ENCODE measurements at places on chromosomes 4 and X.

GRCh38 chr4:6008092-6008551, 10.1 kb downstream of the C4orf50 start:
- DNase-seq, result no peak

DNA sequence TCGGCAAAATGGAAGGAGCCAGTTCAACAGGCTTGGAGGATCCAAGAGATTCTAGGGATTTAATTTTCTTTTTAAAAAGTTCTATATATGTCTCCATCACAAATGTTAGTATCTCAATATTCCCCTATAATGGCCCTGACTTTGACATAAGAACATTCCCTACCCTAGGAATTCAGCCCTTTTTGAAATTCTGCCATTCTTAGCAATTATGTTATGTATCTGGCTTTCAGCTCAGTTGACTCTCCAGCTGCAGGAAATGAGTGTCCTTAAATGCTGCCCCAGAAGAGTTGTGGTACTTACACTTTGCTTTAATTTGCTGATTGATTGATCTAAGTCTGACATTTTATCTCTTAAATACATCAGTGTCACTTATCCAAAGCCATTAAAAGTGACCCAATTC, 1454.3 kb downstream of the FSTL5 start:
- no peak for DNase-seq

DNA sequence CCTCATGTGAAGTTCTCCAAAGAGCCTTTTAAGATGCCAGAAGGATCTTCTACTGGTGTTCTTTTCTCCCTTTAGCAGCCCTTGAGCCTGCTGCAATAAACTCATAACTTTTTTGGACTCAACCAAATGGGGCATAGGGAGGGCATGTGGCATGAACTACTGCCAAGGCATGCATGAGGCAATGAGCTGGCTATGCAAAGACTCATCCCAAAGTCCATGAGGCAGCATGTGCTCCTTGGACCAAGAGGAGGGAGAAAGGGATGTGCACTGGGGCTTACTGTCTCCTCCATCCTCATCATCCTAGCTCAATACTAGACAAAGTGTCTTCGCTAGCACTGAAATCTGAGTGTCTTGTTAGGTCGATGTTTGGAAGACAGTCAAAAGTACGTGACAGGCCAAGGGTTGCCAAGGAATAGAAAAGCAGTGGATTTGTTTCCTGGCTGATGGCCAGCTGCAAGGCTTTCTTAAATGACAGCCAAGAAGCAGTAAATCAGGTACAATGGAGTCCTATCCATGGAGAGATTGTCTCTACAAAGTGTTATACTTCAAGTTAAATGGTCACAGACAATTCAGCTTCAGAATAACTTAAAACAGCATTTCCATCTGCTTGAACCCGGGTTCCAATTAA, 44.5 kb upstream of the ATXN3L start:
- no peak for DNase-seq

GRCh38 chr4:152947311-152947710, 11.2 kb downstream of the FHDC1 start:
- no peak for DNase-seq

GRCh38 chr4:41935652-41936021, 408 bp downstream of the TMEM33 start:
- DNase-seq, result no peak

- DNase-seq, result no peak
These were observed 33.4 kb downstream of the RUFY3 start for GRCh38 chr4:70754990-70755688.

GRCh38 chr4:22720091-22720490, 27.4 kb downstream of the GBA3 start:
- no peak for DNase-seq

DNA sequence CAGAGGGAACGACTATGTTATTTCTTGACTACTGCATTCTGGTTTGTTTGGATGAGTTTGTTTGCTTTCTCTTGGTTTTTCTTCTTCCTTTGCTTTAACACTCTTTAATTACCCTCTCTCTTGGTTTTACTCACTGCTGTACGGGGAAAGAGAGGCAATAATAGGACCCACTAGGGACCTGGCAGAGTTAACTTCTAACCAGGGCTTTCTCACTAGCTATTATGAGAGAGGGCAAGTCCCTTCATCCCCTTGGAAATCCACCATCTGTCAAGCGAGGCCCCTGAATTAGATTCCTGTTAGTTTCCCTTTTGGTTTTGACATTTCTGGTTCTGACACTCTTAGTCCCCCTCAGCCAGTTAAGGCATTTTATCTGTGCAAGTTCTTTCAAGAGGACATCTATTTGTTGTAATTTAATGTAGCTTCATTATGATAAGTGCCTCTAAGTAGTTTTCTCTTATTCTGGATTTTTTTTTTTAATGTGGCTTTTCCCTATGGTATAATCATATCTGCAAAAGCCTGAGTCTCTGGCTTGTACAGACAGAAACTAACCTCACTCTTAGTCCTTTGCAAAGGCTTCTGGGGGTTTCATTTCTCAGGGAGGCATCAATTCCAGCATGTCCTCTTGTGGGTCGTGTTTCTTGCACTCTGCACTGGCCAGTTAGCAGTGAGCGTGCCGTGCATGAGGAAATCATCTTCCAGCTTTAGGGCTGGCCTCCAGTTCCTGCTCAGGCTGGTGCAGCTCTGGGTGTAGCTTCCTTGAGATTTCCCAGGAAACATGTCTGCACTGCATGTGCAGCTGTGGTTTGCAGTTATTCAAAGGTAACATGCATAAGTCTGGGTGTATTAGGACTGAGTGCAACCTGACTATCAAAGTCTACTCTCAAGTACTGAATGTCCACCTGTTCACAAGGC, 221.3 kb downstream of the STIM2 start:
- no peak for DNase-seq

GRCh38 chrX:136712650-136713310, 64.8 kb downstream of the CD40LG start:
- no peak for DNase-seq

- no peak for DNase-seq
These were observed 31.6 kb downstream of the ADH7 start for GRCh38 chr4:99403380-99404184.
